ENCODE measurements at places on chromosomes 7 and 10.

- no peak for DNase-seq
These were observed 295.0 kb downstream of the PARD3 start for GRCh38 chr10:34520084-34520483.

GRCh38 chr7:24728503-24729364, 28.5 kb downstream of the GSDME start:
- DNase-seq: no peak

GRCh38 chr10:60444494-60445064, 54.9 kb upstream of the ANK3 start:
- DNase-seq: no peak

DNA sequence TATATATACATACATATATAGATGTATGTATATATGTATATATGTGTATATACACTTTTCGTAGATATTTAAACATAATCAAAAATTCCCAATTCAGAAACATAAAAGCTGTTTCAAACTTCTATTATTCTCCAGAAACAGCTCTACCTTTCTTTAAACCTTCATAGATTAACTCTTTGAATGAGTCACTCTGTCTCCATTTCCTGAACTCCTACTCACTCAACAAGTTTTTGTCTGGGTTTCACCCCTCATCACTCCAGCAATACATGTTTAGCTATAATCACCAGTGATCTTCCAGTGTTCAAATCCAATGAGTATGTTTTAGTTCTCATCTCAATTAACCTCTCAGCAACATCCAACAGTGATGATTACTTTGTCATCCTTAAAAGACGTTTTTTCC, 9.6 kb downstream of the DGKB start:
- DNase-seq: no peak

- DNase-seq: no peak
These were observed 294.4 kb upstream of the GALNT17 start for GRCh38 chr7:70837589-70837988.

DNA sequence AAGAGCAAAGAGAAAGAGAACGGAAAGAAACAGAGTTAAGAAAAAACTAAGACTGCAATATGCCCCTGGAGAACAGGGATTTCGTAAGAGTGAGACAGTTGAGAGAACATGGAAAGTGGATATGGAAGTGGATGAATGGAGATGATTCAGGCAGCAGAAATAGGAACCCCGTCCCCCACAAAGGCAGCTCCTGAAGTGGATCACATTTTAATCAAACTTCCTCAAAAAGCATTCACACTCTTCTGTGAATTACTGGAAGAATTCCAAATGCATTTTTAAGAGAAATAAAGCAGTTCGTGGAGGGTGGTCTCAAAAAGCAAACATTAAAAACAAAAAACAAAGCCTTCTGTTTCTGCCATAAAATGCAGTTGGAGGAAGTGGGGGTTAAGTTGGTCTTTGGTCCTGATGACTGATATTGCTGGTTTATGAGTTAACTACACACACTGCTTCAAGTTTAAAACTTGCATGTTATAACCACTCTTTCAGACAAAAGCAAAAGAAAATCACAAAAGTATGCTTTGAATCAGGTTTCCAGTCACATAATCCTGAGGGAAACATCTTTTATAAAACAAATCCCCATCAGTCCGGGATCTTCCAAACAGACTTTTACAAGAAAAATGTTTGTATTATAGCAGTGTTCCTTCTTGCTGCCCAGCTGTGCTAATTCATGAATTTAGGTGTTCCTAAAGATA, 214.3 kb downstream of the FANK1 start:
- no peak for DNase-seq

DNA sequence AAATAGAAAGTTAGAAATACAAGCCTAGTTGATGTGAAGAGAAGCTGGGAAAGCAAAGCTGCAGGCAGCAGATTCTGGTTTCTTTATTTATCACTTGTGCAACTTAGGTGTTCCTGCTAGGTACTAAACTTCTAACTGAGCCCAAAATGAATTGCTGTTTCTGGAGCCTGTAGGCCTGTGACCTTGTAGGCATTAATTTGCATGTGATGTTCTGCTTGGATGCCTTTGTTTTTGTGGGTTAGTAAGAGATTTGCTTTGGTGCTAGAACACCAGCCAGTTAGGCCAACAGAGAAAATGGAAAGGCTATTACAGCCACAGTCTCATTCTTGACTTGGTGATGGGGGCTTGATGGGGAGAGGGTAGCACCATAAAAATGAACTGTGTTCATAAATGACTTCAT, 370.7 kb downstream of the PPP1R3A start:
- no peak for DNase-seq

- DNase-seq: no peak
These were observed 194.7 kb downstream of the FGFR2 start for GRCh38 chr10:121403527-121403926.

GRCh38 chr7:24829787-24830186, 72.5 kb upstream of the GSDME start:
- DNase-seq: no peak

DNA sequence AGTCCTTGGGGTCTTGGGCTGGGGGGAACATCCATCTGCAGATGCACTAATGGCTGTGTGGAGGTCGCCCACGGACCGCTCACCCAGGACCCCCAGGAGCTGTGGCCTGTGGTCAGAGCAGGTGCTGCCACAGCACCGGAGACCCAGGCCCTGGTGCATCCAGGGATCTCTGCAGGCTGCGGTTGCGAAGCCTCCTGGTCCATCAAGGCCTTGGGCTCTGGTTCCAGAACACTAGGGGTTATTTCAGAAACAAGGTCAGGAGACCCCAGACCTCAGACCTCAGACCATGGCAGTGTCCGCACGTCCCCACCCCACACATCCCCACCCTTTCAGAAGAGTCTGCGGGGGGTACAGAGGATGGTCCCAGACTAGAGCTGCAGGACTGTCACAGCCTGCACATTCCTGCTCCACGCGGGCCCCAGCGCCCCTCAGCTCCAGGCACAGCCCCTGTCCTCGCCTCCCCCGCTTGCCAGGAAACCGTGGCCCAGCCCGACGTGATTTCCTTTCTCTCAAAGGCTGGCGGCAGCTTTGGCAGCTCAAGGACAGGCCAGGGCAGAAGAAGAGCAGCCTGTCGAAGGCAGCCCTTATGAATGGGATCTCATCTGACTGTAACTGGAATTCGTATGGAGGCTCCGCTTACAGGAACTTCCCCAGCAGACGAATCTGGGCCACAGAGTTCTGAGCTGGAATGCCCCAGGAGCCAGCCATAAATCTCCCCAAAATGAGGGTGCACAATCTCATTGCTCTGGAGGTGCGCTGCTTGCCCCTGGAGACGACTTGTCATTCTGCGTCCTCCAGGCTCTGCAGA, 136.2 kb upstream of the RET start:
- DNase-seq: no peak

DNA sequence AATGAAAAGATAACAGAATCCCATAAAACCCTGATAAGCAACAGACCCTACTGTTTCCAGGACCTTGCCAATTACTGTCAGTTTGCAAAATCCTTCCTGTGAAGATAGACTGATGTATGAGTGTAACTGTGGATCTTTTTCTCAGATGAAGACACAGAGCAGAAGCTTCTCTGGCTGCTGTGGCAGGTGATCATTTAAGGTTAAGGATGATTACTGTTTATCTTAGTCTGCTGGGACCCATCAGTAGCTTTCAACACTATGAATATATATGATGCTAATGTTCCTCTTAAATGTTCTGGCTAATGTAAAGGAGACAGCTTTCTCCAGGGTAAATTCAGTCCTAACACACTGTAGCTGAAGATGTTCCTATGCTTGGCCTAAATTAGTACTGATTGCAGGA, 56.0 kb upstream of the CTTNBP2 start:
- no peak for DNase-seq

- no peak for DNase-seq
These were observed 3.5 kb upstream of the AKR1B1 start for GRCh38 chr7:134462337-134462925.

DNA sequence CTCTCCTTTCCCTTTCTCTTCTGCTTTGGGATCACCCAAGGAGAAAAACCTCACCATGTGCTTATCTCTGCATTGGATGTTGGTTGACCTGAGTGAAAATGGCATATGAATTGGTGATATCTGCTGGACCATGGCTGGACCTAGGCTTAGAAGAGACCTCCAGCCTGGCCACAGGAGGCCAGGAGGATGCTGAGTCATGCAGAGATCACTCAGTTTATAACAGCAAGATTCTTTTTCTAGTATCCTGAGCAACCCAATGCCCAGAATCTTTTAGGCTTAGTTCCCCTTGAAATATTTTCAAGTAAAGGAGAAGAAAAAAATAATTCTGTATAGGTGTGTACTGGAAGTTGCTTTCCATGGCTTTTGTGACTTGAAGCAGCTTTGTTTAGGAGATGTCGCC, 236.3 kb downstream of the KLF6 start:
- DNase-seq: no peak

DNA sequence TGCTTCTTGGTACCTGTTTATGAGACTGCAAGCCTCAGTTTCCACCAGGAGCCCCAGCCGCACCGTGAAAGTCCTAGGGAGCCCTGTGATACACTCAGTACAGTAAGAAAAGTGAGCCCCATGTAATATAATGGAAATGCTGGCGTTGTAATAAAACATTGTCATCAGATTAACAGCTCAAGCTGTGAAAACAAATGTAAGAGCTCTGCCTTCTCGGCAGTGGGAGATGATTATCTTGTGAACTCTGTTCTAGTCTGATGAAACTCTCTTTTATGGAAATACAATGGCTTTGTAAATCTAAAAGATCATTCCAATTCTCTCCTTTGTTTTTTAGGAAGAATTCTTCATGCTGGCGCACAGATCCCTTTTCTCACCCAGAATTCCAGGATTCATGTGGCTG, 299.9 kb downstream of the ABCA13 start:
- no peak for DNase-seq

DNA sequence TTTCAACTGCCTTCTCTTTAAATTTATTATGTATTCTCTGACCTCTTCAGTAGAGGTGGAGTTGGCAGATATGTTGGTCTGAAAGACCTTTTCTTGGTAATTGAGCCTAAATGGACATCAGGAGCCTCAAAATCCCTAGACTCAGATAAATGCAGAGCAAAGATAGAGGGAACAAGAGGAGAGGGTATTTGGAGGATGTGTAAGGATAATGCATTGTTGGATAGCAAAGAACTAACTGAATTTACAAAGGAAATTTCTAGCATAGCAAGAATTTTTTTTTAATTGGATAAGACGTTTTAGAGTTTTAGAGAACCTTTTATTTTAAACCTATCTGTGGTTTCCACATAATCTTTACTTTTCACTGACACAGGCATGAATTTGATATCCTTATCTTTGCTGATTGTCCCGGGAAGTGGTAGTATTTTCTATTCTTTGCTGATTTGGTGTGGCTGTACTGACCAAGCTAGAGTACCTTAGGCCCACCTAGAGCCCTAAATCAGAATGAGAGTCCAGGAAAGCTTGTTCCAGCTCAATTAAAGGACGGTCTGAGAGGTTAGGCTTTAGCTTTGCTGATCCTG, 91.3 kb downstream of the NRF1 start:
- DNase-seq: no peak

DNA sequence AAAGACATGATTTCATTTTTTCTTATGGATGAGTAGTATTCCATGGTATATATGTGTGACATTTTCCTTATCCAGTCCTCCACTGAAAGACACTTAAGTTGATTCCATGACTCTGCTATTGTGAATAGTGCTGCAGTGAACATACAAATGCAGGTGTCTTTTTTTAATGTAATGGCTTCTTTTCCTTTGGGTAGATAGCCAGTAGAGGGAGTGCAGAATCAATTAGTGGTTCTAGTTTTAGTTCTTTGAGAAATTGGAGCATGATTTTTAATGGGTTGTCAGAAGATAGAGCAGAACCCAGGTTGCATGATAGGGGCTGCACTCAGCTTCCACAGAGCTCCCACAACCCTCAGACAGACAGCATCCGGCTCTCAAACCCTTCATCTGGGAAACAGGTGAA, 152.9 kb upstream of the PLXDC2 start:
- DNase-seq: no peak

- peak; percentile 56 for DNase-seq
These were observed 31.7 kb downstream of the TECTB start for GRCh38 chr10:112314822-112315474.

DNA sequence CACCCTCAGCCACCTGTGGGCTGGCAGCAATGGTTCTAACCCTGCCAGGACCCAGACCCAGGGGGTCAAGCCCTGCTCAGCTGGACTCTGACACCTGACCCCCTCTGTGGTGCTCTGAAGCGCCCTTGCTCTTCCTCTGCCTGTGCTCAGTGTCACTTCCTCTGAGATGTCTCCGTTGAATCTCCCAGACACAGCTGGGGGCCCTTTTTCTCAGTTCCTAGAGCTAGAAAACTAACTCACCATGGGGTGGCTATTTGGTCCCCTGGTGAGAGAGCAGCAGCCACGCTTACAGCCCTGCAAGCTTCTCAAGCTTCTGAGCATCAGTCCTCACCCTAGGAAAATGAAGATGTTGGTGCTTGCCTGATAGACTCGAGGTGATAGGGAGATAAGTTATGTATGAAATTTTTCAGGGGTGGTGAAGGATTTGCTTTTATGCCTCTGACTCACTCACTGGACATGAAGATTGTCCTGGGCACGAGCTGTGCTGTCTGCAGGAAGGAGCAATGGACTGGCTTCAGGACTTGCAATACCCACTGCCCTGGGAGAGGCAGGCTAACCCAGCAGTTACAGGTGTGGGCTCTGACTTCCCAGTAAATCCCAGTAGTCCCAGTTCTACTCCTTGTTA, 29.6 kb downstream of the COL13A1 start:
- DNase-seq: no peak

- DNase-seq: no peak
These were observed 32.4 kb downstream of the SLIT1 start for GRCh38 chr10:97153270-97153850.

DNA sequence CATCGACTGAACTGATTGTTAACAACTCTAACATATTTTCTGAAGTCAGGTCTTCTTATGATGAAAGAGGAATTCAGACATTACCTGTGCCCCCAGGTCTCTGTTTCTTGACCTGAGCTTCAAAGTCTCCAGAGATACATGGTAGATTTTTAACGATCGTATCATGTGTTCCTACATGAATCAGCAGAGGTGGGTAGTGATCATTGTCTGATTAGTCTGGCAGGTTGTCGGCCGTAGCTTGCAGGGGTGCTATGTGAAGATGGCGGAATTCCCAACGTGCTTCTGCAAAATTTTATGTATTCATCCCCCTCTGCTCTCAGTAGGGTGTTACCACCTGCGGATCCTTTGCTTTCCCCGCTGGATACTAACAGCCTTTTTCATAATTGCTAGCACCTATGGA, 581.9 kb downstream of the GATA3 start:
- DNase-seq: no peak

DNA sequence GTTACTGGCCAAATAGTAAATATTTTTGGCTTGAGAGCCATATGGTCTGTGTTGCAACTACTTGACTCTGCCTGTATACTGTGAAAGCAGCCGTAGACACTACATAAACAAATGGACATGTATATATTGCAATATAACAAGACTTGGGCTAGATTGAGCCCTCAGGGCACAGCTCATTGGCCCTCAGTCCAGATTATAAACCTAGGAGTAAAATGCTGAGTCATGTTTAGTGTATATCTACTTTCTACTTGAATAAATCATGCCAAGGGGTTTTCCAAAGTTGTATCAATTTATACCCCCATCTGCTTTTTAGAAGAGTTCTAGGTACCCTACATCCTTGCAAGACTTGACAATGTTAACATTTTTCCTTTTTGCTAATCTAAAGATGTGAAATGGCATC, 27.4 kb upstream of the POU6F2 start:
- DNase-seq: no peak

GRCh38 chr10:33550811-33551210, 216.3 kb upstream of the NRP1 start:
- DNase-seq: no peak

- DNase-seq: no peak
These were observed 162.4 kb downstream of the NRF1 start for GRCh38 chr7:129773871-129774270.

GRCh38 chr7:104453190-104453589, 124.8 kb downstream of the LHFPL3 start:
- no peak for DNase-seq

- no peak for DNase-seq
These were observed 166.7 kb upstream of the NRP1 start for GRCh38 chr10:33501161-33501560.
